ENCODE measurements at places on chromosomes 13 and 19.
A peak's percentile ranks its signal among the peaks of the same experiment; 100 is the strongest.

DNA sequence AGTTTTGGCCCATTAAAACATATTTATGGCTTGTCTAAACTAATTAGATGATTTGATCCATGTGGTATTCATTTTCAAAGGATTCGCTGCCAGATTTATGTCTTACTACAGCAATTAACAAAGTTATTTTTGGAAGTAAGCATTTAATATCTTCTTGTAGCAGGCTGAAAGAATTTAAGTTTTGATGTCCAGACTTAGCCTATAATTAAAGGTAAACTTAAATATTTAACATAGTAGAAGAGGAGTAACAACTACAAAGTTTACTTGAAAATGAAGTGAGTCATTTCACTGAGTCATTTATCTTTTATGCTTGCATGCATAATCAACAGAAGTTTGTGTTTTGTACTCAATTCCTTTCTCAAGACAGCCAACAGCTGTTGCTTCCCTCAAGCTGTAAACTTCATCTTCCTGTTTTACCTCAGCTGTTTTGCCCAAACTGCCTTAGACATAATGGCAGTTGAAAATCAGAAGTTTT is 58.1 kb downstream of the EDNRB start:
- DNase-seq = peak; percentile 79

DNA sequence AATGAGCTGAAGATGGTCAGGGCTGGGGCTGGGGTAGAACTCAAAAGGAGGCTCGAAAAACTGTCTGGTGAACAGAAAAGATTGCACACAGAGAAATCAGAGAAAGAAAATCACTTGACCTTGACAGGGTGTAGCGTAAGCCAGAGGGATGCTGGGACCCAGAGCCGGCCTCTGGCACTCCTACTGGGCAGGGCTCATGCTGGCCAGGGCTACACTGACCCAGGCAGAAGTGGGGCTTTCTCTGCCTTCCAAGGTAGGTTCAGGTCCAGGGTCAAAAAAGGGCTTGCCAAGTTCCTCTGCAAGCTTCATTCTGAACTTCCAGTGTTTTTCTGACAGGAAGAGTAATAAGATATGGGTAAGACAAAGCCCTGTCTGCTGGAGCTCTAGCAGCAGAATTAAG is 56.2 kb downstream of the LATS2 start:
- DNase-seq = no peak

DNA sequence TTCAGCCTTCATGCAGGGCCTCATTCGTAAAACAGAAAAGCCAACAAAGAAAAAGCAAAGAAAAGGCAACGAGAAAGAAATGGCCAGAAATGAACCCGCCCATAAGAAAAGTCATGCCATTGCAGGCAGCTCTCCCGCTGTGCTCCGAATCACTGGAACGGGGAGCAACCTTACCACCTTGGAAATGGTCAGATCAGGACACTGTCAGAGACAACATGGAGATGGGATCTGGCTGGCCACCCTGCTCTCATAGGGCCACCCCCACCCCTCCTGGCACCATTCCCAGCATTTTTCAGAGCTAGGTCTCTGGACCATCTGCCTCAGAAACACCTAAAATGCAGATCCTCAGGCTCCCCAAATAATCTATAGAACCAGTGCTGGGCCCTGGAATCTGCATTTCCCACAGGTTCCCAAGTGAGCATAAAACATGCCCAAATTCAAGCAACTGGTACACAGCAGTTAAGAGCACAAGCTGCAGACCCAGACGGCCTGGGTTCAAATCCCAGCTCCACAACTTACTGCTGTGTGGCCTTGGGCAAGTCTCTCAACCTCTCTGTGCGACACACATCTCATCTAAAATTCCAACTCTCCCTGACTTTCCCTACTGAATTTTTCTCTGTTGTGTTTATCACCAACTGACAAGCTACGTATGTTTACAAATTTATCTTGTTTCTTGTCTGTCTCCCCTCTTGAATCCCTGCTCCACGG is 151.6 kb downstream of the IER2 start:
- no peak for DNase-seq

- DNase-seq = no peak
Observed at GRCh38 chr13:112169941-112170822, 103.2 kb downstream of the SOX1 start.

DNA sequence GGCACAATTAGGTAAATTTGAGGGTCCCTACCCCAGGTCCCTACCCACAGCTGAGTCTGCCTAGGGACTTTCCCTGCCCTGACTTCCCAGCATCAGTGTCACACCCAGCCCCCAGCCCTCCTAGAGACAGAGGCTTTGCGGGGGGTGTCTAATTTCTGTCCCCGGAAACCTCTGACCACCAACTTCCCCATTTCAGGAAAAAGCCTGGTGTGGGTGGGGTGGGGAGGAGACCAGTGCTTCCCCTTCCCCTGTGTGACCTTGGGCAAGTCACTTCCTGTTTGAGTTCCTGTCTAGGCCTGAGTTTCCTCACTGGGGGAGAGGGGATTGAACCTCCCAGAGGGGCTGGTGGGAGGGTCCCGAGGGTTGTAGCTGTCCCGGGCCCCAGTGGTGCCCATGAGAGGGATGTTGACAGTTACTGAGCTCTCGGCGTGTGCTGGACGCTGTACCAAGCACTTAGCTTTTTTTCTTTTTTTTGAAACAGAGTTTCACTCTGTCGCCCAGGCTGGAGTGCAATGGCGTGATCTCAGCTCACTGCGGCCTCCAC is 7.9 kb downstream of the VASP start:
- DNase-seq = peak; percentile 87

DNA sequence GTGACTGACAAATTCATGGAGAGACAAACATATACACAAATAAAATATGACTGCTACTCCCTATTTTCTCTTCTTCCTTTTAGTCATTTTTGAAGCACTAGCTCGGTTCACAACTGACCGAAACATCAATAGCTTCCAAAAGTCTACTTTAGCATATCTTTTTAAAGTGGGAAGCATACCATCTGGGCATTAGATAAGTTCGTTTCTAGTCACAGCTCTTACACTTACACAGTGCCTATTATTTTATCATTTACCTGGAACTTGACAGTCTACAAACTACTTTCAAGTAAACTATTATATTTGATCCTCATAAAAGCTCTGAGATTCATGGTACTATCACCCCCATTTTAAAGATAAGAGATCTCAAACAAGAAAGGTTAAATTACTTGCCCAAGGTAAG is 458.5 kb downstream of the LMO7 start:
- DNase-seq = no peak

- DNase-seq = no peak
Observed at GRCh38 chr13:108987944-108988343, 358.5 kb downstream of the MYO16 start.

DNA sequence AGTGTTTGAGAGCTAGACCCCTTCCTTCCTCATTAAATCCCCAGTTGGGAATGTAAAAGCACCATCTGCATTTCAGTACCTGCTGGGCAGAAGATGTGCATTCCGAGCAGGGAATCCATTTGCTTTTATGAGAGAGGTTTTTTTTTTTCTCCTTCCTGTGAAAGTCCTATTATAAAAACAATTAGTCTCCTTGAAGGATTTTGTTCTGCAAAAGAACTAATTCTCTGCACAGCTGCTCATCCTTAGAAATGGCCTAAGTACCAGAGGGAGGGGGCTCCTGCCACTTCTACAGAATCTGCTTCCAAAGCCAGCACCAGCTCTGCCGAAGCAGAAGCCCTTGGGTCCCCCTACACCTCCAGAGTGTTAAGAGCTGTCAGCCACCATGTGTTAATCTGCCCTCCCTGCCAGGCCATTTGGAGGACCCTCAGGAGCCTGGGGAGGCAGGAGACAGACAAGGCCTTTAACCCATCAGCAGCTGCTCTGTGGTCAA is 36.4 kb upstream of the SERPINE3 start:
- no peak for DNase-seq

- no peak for DNase-seq
Observed at GRCh38 chr19:55457683-55458457, 3.6 kb downstream of the ISOC2 start.

All from AML-193 (cell line).